Motor neuron (in vitro differentiated cells): ENCODE measurements at places on chromosomes 5 and 9. TPM values are rescaled to one million over a fixed set of nuclear protein-coding genes. Genes with fewer than 3 reads are reported as not detected.

UQCRQ gene
- 347 and 374 TPM in 2 replicates for total RNA-seq

SPOUT1 gene
- total RNA-seq: 14.4 and 15.5 TPM in 2 replicates

LHX6 gene
- total RNA-seq: 0.14 and 0.62 TPM in 2 replicates

PCSK1 gene
- 8.7 and 9.7 TPM in 2 replicates for total RNA-seq

GRCh38 chr9:129403779-129404620, 216.9 kb downstream of the C9orf50 start:
- ATAC-seq: peak; percentile 45

- no peak for ATAC-seq
Observed at GRCh38 chr5:90095292-90096060, 314.1 kb downstream of the CETN3 start.

DNA sequence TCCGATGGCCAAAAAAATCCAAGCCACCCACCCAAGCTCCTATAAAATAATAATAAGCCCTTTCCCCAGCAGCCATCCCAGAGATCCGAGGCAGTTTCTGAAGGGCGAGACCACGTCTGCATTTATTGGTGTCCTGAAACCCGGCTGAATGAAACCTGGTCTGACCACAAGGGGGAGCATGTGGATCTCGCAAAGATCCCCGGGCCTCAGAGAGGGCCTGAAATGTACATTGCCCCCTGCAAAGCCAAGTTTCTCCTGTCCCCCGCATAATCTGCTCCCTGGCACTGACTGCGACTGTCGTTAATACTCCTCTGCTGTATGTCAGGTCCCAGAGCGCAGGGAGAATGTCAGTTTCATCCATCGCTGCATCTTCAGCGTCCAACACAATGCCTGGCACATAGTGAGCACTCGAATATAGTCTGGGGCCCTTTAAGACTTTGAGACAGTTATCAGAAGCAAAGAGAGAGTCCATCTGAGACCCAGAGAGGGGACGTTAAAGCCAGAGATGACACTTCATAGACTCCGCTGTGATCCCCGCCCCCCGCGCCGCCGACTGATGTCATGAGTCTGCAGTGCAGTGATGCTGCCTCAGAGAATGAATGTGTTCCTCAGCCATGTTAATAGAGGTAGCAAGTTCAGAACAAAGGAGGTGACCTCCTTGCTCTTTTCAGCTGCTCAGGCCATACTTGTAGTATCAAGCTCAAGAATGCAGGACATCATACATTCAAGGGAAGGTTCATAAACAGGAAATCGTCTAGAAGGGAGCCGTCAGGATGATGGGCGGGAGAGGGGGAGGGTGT, 74.5 kb upstream of the BARHL1 start:
- peak; percentile 39 for ATAC-seq

DNA sequence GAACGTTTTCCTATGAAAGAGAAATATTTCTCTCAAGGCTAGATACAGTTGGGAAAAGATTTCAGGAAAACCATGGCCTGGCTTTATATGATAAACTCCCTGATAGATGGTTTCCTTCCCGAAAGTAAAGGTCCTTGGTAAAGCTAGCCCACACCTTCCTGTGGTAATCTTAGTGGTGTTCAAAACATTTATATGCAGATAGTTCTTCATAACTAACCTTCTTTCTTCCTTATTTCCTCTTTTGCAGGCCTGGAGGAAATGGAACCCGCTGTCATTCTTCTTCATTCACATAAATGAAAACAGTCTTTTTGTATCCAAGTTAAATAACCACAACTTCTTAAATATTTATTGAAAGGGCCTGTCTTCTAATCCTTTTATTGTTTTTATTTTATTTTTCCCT, 474.0 kb upstream of the ACTBL2 start:
- no peak for ATAC-seq

DNA sequence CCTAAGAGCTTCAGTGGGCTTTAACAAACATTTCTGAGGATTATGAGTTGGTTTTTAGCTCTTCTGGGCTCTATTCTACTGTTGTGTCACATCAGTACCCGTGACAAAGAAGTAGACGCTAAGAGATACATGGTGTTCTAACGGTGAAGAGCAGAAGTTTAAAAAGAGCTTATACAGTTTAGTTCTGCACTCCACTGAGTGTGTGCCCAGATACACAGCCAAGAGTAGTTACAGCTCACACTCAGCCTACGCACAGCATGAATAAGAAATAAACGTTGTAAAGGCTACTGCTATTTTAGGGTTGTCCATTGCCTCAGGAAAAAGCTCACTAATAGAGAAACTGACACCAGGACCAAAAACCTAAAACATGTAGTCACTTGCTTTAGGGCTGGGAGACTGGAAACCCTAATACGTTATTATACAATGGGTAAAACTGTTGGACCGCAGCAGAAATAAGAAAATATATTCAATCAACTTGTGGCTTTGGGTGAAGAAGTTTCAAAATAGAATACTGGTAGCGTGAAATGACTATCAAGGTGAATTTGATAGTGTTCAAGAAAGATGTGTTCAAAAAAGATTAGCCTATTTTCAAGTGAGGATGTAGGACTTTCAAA, 34.7 kb downstream of the PSIP1 start:
- no peak for ATAC-seq

GRCh38 chr5:56078278-56079156, 83.8 kb upstream of the IL6ST start:
- no peak for ATAC-seq

DNA sequence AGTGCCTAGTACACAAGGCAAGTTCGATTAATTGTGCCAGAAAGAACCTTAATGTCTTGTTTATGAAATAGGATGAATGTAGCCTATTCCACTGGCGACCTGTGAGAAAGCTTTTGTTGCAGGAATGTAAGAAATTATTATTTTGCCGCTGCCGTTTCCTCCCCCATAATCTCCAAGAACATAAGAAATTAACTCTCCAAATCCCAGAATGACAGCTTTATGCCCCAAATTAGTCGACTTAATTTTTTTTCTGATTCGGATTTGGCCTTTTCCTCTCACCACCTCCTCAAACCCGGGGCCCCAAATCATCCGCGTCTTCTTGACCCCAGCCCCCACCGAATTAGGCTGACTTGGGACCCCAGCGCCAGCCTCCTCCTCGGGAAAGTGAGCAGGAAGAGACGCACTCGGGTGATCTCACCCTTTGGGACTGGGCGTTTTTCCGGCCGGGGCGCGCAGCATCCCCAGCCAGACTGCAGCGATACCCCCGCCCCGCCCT, 682 bp upstream of the SPTAN1 start:
- ATAC-seq: no peak

DNA sequence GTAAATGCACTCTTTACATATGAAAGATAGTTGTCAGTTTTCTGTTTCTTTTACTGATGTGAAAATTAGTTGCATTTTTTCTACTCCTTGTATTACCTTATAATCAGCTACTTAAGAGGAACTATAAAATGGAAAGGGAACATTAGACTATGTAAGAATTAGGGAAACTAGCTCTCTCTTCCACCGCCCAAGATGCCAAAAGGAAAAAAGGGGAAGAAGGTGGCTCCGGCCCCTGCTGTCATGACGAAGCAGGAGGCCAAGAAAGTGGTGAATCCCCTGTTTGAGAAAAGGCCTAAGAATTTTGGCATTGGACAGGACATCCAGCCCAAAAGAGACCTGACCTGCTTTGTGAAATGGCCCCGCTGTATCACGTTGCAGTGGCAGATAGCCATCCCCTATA, 15.2 kb upstream of the HOMER1 start:
- no peak for ATAC-seq
